ENCODE measurements at places on chromosomes 1 and 21.

GRCh38 chr21:38894899-38895298 lies 89.2 kb downstream of the ETS2 start:
- no peak for DNase-seq

DNA sequence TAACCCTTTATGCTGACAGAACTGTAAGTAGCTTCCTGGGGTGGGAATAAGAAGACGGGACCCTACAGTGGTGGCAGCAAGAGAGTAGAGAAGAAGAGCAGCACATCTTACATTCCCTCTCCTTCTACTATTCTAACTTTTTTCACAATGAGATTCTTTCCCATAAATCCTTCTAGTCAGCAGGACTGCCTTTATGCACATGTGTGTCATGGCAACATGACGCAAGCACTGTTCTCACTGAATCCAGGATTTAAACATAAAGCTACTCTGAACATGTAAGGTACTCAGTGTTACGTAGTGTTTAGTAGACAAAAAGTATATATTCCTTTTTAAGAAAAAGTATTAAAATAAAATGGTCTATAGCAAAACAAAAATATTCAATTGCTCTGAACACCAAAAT lies 309.7 kb upstream of the LYPLAL1 start:
- no peak for DNase-seq

DNA sequence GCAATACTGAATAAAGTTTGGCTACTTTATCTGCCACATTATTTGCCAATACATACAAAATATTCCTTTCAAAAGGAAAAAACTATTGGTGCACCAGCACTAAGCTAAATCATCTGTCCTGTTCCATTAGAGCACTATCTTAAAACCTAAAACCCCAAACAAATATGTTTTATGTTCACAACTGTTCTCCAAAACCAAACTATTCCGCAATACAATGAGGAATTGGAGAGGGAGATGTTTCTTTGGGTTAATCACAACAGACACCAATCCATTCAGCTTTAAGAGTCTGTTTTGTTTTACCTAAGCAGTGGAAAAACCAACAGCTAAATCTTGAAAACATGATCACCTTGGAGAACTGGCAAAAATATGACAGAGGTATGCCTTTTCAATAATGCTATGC lies 85.1 kb downstream of the ZNF644 start:
- no peak for DNase-seq

- DNase-seq = no peak
These were observed 850 bp downstream of the PANK4 start for GRCh38 chr1:2525572-2525919.

GRCh38 chr1:195053478-195053877 lies 1554.8 kb downstream of the KCNT2 start:
- DNase-seq = peak; percentile 37

- DNase-seq = no peak
These were observed at the start of gene CD160 for GRCh38 chr1:145719230-145720079. CD160 (plus strand) TSS chr1:145719499; CDS start chr1:145728328, 8,829 bp downstream.

- DNase-seq = no peak
These were observed 50.7 kb downstream of the SPATA17 start for GRCh38 chr1:217681806-217682205.

GRCh38 chr1:99445486-99445885 lies 181.2 kb downstream of the PLPPR4 start:
- DNase-seq = no peak

GRCh38 chr1:62271948-62272728 lies 47.1 kb downstream of the KANK4 start:
- DNase-seq = no peak

GRCh38 chr1:201769966-201770365 lies 59.0 kb upstream of the IPO9 start:
- DNase-seq = no peak

- DNase-seq = no peak
These were observed 26.5 kb downstream of the CD247 start for GRCh38 chr1:167491586-167492461.

DNA sequence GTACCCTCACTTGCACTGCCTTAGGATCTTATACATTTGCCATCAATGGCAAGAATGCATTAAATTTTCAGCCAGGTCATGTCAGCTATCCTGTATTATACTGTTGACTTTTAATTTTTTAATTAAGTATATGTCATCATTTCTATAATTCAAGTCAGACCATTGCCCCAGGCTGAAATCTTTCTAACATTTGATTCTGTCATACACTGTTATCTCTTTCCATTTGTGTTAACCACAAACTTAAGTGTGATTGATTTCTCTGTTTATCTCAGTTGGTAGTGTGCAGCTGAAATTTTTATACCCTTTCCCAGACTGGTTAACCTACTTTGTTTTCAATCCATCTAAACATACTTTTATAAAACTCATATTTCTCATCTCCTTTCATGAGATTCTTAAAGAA lies 153.3 kb downstream of the ZP4 start:
- no peak for DNase-seq

DNA sequence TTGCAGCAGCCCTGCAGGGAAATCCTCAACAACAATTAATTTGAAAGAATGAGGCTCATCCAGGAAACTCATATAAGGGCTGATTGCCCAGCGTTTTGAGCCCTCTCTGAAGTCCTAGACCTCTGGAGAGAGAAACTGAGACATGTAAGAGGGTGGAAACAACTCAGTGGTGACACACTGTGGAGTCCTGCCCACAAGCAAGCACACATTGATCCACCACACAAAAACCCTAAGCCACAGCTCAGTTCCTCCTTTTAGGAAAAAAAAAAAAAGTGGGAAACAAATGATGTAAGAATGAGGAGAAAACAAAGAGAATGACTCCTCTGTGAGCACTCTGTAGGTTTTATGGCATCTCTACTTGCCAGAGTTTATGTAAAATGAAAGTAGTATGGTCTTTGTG lies 22.9 kb upstream of the PLA2G5 start:
- no peak for DNase-seq

DNA sequence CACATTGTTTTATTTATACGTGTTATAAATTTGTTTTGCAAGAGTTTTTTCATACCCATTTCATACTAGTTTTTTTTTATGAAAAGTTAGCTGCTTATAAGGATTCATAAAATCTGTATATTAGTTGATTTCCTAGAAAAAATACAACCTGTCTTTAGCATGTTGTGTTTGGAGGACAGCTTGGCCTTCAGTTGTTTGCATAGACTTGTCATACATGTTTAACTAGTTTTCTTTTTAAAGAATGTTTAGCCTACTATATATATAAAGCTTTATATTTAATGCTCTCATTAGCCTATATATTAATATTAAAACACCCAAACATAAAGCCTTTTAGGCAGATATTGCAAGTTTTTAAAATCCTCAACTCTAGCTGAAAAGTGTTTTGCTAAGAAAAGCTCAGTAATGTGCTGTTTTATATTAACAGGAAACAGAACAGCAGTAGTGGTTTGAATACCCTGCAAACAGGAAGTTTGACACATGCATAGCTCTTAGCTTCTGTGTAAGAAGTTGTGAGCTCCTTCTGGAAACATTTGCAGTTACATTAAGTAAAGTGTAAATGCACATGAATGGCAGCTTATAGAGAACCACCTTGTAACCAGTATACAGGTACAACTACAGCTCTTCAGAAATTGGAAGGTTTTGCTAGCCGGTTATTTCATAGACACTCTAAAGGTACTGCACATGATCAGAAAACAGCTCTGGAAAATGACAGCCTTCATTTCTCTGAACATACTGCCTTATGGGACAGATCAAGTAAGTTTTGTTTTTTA lies at the start of gene PRKACB:
PRKACB (plus strand) TSS at position 476 of the 770 bp plus-strand sequence; CDS start at position 567, 91 bp downstream.
- DNase-seq = peak; percentile 60

- peak; percentile 72 for DNase-seq
These were observed 2.8 kb downstream of the KCNN3 start for GRCh38 chr1:154867064-154867825.

DNA sequence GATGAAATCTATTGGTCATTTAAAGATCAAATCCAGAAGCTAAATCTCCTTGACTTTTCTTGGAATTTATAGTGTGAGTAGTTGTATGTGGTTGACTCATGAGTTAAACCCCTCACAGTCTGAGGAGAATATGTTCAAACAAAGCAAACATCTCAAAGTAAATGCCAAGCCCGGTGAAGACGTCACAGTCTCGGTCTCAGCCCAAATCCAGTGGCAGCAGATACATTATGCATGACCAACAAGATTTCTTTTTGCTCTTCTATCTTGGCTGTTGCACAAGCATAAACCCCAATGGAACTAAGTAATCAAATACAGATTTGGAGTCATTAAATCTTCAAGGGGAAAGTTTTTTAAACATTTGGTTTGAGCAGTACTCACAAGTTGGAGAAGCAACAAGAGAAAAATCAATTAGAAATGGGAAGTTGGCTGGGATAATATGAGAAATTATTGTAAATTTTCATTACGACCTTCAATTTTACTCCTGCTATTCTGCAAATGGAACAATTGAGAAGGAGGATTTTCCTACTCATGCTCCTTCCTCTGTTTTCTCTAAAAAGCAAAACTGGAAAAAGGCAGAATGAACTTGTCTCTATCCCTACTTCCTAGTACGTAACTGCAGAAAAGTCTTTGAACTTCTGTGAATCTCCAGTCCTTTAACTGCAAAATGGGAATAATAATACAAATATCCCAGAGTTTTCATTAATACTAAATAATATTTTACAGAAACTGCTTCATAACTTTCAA lies 575.8 kb downstream of the NUF2 start:
- DNase-seq = no peak

GRCh38 chr21:32641710-32642698 lies 29.8 kb upstream of the CFAP298 start:
- DNase-seq = no peak

GRCh38 chr1:226027538-226028217 lies 28.5 kb upstream of the SDE2 start:
- DNase-seq = no peak

DNA sequence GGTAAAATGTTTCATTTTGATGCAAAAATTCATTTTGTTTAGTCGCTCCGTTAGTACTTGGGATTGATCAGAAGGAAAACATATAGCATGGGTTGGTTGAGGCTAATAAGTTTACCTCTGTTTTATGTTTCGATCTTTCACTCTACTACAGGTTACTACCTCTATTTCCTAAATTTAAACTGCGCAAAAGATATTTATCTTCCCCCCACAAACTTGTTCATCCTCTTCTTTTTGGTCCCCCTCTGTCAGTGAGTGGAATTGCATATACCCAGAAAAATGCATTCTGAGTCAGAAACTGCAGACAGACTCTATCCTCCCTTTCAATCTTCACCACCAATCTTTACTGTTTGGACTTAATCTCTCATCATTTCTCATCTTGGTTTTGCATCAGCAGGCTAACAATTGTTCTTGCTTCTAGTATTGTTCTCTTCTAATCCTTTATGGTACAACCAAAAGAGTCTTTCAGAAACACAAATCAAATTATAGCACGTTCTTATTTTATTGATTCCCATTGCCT lies 316.0 kb upstream of the ADGRL4 start:
- no peak for DNase-seq

DNA sequence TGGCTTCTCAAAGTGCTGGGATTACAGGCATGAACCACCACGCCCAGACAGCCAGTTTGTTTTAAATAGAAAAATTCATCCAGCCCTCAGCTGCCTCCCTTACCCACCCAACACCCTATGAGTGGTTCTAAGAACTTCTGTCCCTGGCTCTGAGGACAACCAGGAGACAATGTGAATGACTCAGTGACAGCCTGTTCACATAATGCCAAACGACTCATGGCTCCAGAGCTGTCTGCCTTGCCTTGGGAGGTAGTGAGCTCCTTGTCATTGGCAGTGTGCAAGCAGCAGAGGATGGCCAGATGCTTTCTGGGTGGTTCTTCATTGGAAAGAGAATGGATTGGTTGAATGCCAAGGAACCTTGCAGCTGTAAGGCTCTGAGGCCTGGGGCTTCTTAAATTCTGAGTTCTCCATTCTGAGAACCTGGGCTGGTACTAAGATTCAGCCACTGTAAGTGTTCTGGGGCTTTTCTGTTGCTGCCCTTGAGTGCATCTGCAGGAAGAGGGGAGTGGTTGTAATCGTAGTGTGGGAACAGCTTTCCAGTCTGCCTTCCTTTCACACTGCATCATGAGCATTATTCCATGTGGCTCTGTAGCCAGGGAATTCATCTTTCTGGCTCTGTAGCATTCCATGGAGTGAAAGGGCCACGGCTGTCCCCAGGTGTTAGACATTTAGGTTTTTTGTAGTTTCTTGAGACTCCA lies 5.8 kb downstream of the SERINC2 start:
- DNase-seq = no peak

DNA sequence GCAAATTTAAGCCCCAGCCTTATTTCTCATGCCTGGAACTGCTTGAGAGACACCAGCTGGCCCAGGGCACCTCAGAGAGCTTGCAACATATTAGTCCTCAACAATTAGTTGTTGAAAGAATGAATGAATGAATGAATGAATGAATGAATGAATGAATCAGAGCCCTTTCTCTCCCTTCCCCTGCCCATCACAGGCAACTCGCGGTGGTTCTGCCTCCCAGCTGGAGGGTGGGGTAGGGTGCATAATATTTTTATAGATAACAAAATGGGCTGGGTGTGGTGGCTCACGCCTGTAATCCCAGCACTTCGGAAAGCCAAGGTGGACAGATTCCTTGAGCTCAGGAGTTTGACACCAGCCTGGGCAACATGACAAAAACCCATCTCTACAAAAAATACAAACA lies 110.1 kb downstream of the CCDC185 start:
- DNase-seq = no peak

DNA sequence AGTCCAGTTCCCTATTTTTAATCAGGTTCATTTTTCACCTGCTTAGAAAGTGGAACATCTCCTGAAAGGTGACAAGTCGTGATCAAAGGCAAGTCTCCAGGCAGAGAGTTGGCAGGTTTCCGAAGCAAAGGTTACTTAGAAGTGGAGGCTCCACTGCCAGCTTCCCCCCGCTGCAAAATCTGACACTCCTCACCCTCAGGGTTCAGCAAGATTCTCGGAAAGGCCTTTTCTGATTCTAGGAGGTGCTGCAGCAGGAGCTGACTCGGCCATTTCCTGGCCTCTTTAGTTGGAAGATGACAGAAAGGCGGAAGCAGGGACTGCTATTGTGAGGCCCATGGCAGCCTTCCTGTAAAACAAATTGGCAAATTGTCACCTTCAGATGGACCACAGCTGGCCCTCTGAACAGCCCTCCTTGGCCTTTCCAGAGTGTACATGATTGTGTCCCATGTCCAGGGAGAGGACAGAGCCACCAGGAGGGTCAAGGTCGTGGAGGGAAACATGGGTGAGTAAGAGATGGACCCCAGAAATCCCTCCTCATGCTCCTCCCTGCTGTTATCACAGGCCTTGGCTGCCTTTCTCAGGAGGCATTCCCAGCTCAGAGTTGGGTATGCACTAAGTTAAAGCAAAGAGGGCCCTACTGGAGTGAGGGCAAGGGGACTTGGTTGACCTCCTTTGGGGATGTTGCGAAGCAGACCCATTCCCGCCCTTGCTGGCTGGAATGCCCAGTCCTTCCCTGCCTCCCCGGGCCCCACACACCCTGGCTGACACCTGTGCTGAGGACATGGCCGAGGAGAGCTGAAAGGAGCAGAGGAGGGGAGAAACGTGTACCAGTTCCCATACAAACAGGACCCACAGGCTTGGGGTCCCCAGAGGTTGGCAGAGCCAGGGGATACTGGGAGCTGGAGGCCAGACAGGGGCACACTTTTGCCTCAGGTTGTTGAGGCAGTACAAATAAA lies 115.5 kb upstream of the IRF2BP2 start:
- DNase-seq = no peak

- DNase-seq = no peak
These were observed 698.0 kb downstream of the PTPRU start for GRCh38 chr1:29934255-29934772.

GRCh38 chr1:15153842-15154479 lies 414 bp downstream of the TMEM51 start:
- peak; percentile 73 for DNase-seq

- DNase-seq = no peak
These were observed 263.5 kb upstream of the POU3F1 start for GRCh38 chr1:38310079-38310478.

- no peak for DNase-seq
These were observed 46.6 kb downstream of the SMYD2 start for GRCh38 chr1:214327514-214327913.

Data from ACHN (cell line).